Stromal cell of bone marrow (primary cell): ENCODE measurements at places on chromosomes 3 and 15.

DNA sequence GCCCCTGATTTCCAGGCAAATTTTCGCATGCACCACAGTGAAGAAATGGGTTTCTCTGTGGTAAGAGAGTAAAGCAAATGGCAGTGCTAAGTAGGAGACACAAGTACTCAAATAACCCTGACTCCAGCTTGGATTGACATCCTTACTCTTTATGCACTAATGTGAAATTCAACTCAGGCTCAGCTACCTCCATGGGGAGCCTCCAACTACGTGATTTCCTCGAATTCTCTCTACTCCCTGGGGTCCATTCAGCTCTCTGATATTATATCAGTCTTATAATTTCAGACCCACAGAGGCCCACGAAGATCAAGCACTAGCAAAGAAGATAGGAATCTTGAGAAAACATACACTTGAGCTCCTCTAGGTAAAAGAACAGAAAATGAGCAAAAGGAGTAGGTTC lies 407.6 kb upstream of the CCDC54 start:
- no peak for DNase-seq

DNA sequence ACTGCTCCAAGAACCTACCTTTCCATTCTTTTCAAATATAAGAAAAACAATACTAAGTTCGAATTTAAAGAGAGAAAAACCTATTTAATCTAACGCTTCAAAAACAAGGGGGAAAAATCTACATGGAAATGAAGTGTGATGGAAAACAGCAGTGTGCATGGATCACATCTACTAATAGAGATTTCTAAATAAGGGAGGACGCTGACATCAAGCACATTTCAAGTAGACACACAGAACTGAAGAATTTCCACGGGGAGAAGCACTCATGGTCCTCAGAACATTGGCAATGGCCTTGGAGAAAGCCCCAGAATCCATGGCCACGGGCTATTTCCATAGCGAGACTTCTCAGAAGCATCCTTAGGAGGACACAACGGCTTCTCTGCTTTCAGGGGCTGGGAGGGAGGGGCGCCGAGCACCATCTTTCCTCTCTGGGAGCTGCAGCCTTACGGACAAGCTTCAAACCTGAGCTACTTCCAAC lies 1.0 kb downstream of the TASOR start:
- no peak for DNase-seq

GRCh38 chr3:88611826-88612326 lies 462.1 kb downstream of the C3orf38 start:
- no peak for DNase-seq

DNA sequence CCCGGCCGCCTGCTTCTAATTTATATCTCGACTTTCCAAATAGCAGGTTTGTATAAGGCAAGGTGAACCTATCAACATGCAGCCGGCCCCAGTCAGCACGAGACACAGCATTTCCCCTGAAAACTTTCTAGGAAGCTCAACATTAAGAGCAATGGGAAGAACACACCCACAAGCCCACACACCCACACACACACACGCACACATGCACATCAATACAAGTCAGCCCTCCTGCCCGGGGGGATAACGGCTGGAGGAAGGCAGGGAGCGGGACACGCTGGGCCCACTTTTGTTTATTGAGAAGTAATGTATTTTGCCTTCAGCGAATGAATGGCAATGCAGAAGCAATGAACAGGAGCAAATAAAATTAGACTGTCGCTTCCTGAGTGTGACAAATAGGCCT lies 83.5 kb downstream of the PCSK6 start:
- DNase-seq = no peak

- DNase-seq = no peak
Observed at GRCh38 chr15:68508485-68509189, 70.2 kb upstream of the CORO2B start.

DNA sequence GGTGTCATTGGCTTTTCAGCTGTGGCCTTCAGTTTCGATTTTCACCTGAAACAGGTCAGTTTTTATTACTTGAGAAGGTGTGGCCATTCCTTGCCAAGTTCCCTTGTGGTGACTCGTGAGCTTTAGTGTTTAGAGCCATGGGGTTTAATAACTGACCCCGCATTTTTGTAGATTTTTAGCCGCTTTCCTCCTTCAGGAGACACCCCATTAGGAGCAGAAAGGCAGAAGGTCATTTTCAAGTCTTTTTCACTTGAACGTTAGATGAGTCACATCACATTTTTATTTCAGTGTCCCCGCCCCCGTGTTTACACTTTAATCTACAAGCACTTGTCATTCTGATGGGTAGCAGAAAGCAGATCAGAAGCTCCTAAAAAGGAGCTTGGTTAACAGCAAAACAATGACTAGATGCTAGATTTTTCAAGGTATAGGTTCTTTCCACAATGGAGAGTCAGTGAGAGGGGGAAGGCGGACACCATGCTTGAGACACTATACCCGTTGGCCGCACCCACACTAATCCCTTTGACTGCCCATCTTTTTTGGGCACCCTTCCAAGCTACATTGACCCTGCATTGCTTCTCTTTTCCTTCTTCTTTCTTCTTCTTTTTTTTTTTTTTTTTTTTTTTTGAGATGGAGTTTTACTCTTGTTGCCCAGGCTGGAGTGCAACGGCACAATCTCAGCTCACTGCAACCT lies 132.7 kb downstream of the GHSR start:
- DNase-seq = peak; percentile 33

GRCh38 chr15:96960711-96961480 lies 630.4 kb downstream of the NR2F2 start:
- no peak for DNase-seq

GRCh38 chr3:191919491-191920026 lies 458.6 kb downstream of the PYDC2 start:
- no peak for DNase-seq

- DNase-seq = no peak
Observed at GRCh38 chr3:39809181-39809994, at the start of gene MYRIP. Gene MYRIP, plus strand, starts transcription at chr3:39809609. Its CDS starts 91,208 bp downstream, at chr3:39900817.

DNA sequence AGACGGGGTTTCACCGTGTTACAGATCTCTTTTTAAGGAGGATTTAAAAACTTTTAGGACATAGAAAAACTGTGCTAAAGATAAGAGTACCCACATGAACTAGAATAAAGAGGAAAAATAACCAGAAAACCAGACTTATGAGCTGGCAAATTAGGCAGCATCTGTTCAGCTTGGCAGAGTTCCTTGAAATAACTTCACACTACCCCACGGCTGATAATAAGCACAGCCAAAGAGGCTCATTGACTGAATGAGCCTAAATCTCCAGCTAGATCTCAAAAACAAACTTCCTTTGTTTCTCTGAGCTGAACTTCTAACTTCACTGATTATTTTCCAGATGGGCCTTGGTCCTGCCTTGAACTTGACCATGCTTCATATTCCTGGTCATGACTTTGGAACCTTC lies 26.7 kb upstream of the PIK3R4 start:
- DNase-seq = no peak

GRCh38 chr3:31555204-31555603 lies 22.5 kb downstream of the STT3B start:
- DNase-seq = no peak

DNA sequence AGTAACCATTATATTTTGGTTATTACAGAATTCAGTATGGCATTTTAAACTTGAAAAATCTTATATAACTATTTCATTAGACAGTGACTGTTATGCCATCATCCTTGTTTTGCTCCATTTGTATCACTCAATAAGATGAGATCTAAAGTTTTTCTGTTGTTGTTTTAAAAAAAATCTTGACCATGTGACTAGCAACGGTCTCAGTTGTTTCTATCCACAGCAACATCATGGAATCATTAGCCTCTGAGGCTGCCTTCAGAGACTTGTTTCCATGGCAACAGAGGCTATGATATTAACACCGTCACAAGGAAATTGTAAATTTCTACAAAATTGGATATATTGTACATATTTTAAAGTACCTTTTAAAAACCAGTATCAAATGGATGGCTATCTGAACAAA lies 129.8 kb downstream of the DLG1 start:
- peak; percentile 79 for DNase-seq

DNA sequence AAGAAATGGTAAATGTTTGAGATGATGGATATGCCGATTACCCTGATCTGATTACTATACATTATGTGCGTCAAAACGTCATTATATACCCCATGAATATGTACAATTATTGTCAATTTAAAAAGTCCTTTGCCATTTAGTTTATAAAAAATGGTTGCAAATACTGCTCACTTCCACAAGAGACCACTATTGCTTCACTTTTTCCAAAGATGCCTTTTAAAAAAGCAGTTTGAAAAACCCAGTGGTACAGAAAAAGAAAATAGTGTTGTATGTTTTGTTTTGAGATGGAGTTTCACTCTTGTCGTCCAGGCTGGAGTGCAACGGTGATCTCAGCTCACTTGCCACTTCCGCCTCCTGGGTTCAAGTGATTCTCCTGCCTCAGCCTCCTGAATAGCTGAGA lies 39.3 kb downstream of the EDEM1 start:
- peak; percentile 27 for DNase-seq

GRCh38 chr15:80437334-80437891 lies 33.2 kb downstream of the ARNT2 start:
- DNase-seq = no peak

DNA sequence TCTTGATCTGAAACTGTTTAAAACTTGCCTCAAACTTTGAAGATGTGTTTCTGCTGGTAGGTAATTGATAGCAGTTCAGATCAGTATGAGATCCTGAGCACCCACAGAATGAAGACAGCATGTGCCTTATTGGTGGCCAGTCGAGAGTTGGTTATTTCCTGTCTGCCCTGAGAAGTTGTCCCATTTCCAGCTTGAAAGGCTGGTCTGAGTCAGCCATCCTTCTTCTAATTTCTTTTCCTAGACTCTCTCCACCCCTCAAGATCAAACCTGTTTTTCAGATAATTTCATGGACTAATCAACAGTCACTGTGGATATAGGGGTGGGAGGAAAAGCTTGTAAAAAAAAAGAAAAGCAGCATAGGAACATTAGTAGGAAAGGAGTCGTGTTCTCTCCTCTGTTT lies 464.4 kb downstream of the FOXP1 start:
- no peak for DNase-seq

DNA sequence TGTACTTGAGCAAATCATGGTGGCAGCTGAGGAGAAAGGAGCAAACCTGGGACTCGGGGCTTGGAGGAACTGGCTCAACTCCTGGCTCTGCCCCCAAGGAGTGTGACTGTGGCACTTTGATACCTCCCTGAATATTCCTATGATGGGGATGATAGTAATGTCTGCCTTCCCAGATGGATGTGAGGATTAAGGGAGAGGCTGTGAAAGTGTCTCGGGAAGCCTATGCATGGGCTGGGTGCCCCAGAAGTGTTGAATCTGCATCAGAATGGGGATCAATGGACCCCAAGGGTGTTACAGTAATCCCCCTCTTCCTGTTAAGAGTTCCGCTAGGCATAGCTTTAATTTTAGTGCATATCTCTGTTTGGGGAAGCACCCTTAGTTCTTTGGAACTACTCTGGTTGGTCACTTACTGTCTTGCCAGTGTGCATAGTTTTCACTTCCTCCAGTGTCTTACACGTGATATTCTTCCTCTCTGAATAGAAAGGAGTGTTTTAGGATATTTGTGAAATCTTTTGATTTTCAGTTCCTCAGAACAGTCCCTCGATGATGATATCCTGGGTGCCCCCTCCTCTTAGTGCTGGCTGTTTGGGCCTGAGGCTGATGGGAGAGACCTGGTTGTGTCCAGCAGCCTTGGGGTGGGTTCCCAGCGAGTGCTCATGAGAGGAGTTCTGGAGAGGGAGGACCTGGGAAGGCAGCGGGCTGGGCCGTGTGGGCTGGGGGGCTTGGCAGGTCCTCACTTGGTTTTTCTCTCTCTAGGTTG lies 97.5 kb downstream of the CHDH start:
- no peak for DNase-seq

GRCh38 chr3:127560051-127560787 lies 30.3 kb downstream of the TPRA1 start:
- DNase-seq = no peak

DNA sequence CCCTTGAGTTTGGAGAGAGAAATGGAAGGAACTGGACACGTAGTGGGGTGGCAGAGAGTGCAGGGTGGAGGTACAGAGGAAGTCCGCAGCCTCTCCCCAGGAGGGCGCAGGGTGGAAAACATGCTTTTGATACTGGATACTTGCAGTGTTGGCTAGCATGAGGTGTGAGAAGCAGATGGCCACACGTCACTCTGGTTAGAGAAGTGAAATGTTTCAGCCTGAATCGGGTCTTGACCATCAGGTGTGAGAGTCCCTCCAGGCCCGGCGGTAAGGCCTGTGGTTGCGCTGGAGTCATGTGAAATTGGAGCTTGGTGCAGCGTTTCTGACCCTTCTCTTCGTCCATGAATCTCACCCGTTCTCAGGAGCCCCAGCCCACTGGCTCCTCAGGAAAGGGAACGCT lies 93.1 kb downstream of the GABRG3 start:
- DNase-seq = no peak

DNA sequence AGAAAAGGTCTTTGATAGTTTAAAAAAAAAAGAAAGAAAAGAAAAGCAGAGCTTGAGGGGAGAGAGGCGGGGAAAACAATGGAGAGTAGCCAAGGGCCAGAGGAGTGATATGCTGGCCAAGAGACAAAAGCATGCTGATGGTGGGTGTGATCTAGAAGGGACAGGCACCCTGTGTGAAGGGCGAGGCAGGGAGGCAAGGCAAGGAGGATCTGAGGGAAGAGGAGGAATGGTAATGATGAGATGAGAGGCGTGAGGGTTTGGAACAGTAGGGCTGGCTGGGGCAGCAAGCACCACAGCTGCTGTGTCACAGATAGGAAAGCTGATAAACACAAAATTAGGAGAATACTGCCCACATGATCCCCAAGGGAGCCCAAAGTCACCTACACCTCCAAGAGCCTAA lies 65.5 kb downstream of the LARS2 start:
- DNase-seq = no peak

DNA sequence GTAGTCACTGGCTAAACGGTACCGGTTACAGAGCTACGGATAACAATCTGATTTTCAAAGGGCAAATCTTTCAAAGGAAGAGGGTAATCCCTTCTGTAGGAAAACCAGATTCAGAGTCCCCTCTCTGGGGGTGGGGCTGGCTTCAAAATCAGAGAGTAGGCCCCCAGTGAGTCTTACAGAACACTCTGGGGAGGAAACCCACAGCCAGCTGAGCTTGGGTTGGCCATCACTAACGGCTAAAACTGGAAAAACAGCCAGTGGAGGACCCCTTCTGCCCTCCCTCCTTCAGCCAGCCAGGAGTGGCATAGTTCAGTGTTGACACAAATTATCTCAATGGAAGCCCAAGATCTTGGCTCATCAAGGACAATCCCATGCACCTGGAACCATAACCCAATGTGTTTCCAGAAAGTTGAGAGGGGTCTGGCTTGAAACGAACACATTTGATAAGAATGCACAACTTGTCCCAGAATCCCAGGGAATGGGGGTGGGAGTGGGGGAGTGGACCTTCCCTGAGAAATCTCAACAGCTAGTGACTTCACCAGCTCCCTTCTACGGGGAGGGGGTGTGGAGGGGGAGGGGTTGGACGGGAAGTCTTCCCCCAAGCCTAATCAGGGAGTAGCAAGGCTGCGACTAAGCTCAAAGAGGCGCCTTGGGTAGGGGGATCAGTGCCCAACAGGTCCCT lies 1.0 kb downstream of the RASL12 start:
- no peak for DNase-seq

GRCh38 chr15:51030649-51031316 lies 63.9 kb downstream of the TNFAIP8L3 start:
- DNase-seq = peak; percentile 83

- no peak for DNase-seq
Observed at GRCh38 chr3:152309031-152309430, 40.3 kb downstream of the MBNL1 start.
